ENCODE measurements at places on chromosomes 4 and X.

GRCh38 chr4:87235020-87235671, 14.7 kb upstream of the KLHL8 start:
- DNase-seq: no peak

DNA sequence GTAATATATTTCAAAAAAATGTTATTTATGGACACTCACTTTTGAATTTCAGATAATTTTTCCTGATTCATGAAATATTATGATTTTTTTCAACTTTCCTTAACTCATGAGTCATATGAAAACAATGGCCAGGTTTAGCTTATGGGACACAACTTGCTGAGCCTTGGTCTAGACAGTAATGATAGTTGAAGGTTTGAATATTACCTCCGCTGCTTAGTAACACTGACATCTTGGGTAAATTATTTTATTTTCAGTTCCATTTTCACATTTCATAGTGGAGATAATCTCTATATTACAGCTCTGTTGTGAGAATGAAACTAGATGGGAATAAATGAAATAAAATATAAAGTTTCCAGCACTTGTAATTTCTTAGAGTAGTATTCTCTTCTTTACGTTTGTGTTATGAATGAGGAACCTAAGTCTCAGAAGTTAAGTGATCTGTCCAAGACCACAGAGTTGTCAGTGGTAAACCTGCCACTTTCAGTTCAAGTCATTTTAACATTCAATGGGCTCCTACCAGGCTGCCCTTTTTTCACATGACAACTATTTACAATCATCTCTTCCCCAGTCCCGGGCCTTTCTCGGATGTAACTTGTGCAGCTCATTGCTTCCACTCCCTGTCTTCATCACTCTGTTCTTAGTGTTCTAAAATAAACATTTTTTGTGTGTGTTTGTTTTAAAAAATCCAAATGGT, 46.8 kb upstream of the GC start:
- no peak for DNase-seq

DNA sequence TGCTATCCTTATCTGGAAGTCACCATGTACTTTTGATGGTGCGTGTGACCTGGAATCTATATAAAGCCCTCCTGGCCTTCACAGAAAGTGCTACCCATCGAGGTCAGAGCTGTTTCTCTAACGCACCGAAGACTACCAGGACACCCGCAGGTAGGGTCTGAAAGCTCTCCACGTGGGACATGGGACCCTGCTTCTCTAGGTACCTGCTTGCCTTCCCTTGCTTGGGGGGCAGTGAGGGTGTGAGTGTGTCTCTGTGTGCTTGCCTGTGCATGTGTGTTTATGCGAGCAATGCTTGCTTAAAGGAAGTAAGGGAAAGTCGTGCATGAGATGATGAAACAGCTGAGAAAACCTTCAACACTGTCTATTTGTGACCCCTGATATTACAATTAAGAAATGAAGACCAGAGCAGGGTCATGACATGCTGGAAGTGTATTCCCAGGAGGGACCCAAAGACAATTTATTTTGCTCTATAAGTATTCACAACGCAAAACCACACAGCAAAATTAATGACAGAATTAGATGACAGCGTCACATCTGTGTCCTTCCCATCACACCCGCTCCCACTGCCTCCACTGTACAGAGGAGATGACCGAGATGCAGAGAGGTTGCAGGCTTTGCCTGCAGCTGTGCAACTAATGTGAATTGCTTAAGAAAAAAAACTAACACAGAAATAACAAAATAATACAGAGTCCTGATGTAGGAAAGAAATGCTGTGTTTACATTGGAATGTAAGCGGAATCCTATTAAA, 76.4 kb upstream of the HELT start:
- no peak for DNase-seq

DNA sequence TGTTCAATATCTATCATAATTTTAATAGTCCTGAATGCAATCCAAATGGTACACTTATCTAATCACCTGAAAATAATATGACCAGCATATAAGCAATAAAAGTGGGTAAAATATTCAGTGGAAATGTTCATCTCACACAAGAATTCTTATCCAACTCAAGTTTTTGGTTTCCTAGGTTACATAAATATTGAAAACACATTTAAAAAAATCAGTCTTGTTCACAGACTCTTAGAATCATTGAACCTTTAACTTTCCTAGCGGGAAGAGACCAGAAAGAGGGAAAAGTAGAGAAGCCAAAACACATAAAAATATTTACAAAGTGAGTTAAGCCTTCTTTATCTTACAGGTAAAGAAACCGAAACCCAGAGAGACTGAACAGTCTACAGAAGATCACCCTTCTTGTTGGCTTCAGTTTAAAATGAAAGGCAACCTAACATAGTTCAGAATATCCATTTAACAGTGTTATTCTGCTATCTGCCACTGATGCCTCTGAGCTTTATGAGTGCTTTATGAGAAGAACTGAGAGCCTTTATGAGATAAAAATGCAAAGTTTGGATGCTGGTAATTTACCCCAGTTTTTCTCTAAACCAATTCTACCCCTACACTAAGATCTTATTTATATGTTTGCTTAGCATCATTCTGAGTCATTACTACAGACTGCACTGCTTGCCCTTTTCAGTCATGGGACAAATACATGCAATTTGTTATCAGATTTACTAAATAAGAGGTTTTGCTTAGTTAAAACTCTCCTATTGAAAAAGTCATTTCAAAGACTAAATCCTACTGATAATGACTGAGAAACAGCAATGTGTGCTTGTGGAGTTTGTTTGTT, 453.3 kb upstream of the INTU start:
- no peak for DNase-seq

DNA sequence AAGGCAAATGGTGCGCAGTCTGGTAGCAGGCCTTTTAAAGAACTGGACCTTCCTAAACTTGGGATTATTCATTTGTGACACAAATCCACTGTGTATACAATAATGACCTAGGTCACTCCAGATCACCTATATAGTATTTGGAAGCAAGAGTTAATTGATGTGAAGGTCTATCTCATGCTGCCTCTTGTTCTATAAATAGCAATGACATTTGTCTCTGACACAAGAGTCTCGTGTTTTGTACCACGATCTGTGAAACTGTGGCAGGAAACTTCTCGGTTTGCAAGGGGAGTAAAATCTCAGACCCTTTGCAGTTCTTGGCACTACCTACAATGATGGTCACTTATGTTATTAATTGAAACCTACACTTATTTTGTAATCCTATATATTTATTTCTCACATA, 1408.4 kb downstream of the PCDH7 start:
- no peak for DNase-seq

All from cortex of kidney (tissue), 1 donor.